B cell (primary cell): ENCODE measurements at places on chromosomes 3 and 15. TPM values are rescaled to one million over a fixed set of nuclear protein-coding genes. Genes with fewer than 3 reads are reported as not detected.

GRCh38 chr3:129596194-129597086 is 10.0 kb downstream of the PLXND1 start:
- H3K4me3 ChIP-seq: no peak overlapping the region
- H3K4me1 ChIP-seq: peaks cover 24% of the 10 kb centered on the region
- no peak overlapping the region for H3K27ac ChIP-seq
- no peaks in the 10 kb centered on the region for H3K27me3 ChIP-seq

GRCh38 chr3:160709477-160710182 is 32.7 kb downstream of the ARL14 start:
- no peaks in the 10 kb centered on the region for H3K4me1 ChIP-seq
- H3K27ac ChIP-seq: no peak overlapping the region
- H3K27me3 ChIP-seq: peaks cover 6% of the 10 kb centered on the region
- no peaks in the 10 kb centered on the region for H3K36me3 ChIP-seq
- H3K4me3 ChIP-seq: no peak overlapping the region

UROC1 gene
- total RNA-seq: not detected in 2 replicates

GRCh38 chr15:89756897-89757296 is 5.8 kb upstream of the MESP1 start:
- H3K27ac ChIP-seq: no peak overlapping the region
- no peaks in the 10 kb centered on the region for H3K36me3 ChIP-seq
- no peaks in the 10 kb centered on the region for H3K27me3 ChIP-seq
- no peaks in the 10 kb centered on the region for H3K4me1 ChIP-seq
- no peak for DNase-seq

GRCh38 chr3:155313300-155313699 is 19.8 kb upstream of the STRIT1 start:
- no peaks in the 10 kb centered on the region for H3K27me3 ChIP-seq
- no peak overlapping the region for H3K4me3 ChIP-seq
- no peaks in the 10 kb centered on the region for H3K36me3 ChIP-seq
- DNase-seq: no peak
- H3K4me1 ChIP-seq: no peaks in the 10 kb centered on the region
- no peak overlapping the region for H3K27ac ChIP-seq

MOBP gene
- not detected in 2 replicates for total RNA-seq

DNA sequence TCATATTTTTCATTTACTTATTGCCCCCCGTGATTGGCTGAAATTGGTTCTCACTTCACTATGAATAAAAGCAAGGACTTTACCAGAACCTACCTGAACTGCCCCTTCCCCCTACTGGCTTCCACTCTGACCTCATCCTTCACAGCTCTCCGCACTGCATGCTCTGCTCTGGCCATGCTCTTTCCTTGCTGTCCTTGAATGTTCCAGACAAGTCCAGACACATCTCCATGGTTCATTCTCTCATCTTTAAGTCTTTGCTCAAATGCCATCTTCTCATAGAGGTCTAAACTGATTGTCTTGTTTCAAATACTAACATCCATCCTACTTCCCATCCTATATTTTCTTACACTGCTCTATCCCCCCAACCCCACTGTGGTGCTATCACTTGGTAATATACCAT is 129.4 kb downstream of the CHST2 start:
- H3K4me1 ChIP-seq: no peaks in the 10 kb centered on the region
- no peak overlapping the region for H3K27ac ChIP-seq
- no peak overlapping the region for H3K4me3 ChIP-seq
- H3K36me3 ChIP-seq: no peaks in the 10 kb centered on the region

DNA sequence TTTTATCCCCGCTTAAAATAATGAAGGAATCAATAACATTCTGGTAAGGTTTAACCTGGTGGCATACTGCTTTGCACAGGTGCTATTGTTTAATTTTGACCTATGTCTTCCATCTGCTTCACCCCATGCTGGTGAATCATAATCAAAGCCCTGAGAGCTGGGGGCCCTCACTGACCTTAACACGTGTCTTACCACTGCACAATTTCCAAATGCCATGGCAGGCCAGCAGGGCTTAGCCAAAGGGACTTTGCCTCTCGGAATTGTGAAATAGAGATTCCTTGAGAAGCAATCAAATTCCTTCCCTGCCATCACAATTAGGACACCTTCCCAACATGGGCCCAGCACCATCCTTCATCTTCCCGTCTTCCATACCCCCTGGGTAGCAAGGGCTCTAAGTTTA is 242.6 kb upstream of the THBS1 start:
- H3K36me3 ChIP-seq: no peaks in the 10 kb centered on the region
- no peak for DNase-seq
- no peaks in the 10 kb centered on the region for H3K4me1 ChIP-seq
- H3K4me3 ChIP-seq: no peak overlapping the region
- no peaks in the 10 kb centered on the region for H3K27me3 ChIP-seq

ANKDD1A gene
- 2.2 and 2.6 TPM in 2 replicates for total RNA-seq

- no peak for DNase-seq
- H3K4me3 ChIP-seq: no peak overlapping the region
- H3K27me3 ChIP-seq: no peaks in the 10 kb centered on the region
- peaks cover 15% of the 10 kb centered on the region for H3K4me1 ChIP-seq
Measured at GRCh38 chr3:125161607-125162219, 50.8 kb downstream of the SLC12A8 start.

DNA sequence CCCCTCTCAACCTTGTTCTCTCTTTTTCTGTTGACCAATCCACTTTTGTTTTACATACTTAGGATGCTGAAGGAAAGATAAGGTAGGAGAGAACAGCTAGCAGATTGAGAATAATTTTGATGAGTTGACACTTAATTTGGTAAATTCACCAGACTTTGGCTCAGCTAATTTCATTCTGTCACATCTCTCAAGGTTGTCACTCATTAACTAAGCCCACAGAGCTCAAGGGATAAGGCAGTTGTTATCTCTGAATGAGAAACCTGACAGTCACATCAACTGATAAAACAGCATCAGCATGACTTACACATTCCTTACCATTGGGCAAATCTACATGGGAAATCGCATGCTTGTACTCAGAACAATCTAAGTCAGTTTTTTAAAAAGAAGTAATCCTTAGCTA is 591.4 kb downstream of the NLGN1 start:
- H3K36me3 ChIP-seq: no peaks in the 10 kb centered on the region
- no peaks in the 10 kb centered on the region for H3K4me1 ChIP-seq
- no peak overlapping the region for H3K4me3 ChIP-seq
- no peak overlapping the region for H3K27ac ChIP-seq
- DNase-seq: no peak

DNA sequence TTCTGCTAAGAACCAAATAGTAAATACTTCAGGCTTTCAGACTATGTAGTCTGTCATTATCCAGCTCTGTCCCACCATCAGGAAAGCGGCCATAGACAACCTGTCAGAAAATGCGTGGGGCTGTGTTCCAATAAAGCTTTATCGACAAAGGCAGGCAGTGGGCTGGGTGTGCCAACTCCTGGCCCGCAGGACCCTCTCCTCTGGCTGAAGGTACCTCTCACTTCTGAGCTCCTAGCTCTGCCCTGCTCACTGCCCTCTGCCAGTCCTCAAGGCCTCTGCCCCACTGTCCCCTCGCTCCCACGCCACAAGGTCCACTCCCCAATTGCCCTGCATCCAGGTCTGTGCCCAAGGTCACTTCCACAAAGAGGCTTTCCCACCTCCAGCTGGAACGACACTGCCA is 20.0 kb downstream of the SSUH2 start:
- no peak overlapping the region for H3K27ac ChIP-seq
- H3K36me3 ChIP-seq: no peaks in the 10 kb centered on the region
- H3K4me1 ChIP-seq: peaks cover 10% of the 10 kb centered on the region
- DNase-seq: no peak
- H3K4me3 ChIP-seq: no peak overlapping the region

MGA gene
- 77.2 and 79.7 TPM in 2 replicates for total RNA-seq

- H3K27ac ChIP-seq: no peak overlapping the region
- no peaks in the 10 kb centered on the region for H3K36me3 ChIP-seq
- no peak overlapping the region for H3K4me3 ChIP-seq
- no peaks in the 10 kb centered on the region for H3K27me3 ChIP-seq
- no peak for DNase-seq
- no peaks in the 10 kb centered on the region for H3K4me1 ChIP-seq
Measured at GRCh38 chr3:190003681-190004123, 117.0 kb downstream of the P3H2 start.

- DNase-seq: peak; percentile 87
- H3K27ac ChIP-seq: peak overlapping the region; percentile 95
- no peaks in the 10 kb centered on the region for H3K27me3 ChIP-seq
- H3K4me3 ChIP-seq: peak overlapping the region; percentile 57
- H3K36me3 ChIP-seq: no peaks in the 10 kb centered on the region
Measured at GRCh38 chr3:195095035-195095703, 175.8 kb downstream of the XXYLT1 start.

PPM1M gene
- 45.0 and 53.6 TPM in 2 replicates for total RNA-seq

DNA sequence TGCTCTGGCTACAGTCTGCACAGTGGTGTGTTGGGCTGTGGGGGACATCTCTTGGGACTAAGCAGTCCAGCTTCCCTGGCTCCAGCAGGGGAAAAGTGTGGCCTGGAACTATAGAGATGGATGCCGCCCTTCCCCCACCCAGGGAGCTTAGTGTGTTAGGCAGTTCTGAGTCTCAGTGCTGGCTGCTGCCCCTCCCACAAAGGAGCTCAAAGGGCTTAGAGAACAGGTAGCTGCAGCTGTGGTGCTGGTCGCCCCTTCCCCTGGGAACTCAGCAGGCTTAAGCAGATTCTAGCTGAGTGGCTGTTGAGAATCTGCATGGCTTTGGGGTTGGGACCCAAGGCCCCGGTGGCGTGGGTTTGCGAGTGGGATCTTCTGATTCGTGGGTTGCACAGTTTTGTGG is 190.8 kb downstream of the PDCD6IP start:
- no peak for DNase-seq
- no peak overlapping the region for H3K27ac ChIP-seq
- H3K4me1 ChIP-seq: no peaks in the 10 kb centered on the region
- no peaks in the 10 kb centered on the region for H3K27me3 ChIP-seq
- H3K36me3 ChIP-seq: no peaks in the 10 kb centered on the region
- H3K4me3 ChIP-seq: no peak overlapping the region

DNA sequence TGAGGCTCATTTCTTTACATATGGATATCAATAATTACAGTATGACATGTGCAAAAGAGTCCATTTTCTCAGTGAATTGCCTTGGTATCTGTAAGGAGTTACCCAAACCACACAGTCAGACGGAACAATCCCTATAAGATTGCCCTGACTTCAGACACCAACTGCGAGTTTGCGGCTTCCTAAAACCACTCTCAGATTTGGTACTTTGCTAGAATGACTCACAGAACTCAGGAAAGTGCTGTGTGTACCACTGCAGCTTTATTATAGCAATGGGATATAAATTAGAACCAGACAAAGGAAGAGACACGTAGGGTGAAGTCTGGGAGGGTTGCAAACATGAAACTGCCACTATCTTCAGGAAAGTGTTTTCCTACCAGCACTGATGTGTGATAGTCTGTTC is 45.8 kb upstream of the ATP13A3 start:
- H3K27me3 ChIP-seq: no peaks in the 10 kb centered on the region
- DNase-seq: no peak

DNA sequence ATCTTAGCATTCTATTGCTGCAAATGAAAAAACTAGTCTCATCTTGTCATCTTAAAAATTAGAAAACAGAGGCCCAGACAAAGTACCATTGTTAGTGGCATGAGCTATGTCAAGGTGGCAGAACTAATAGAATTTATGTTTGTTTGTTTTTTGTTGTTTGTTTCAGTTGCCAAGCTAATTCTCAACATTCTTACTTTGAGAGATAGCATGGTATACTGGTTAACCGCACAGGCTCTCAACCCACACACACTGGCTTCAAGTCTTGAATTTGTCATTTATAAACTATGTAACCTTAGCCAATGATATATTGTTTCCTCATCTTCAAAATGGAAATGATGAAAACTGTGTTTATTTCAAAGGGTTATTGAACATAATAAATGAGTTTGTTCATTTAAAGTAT is 367.6 kb upstream of the PLSCR5 start:
- H3K4me1 ChIP-seq: no peaks in the 10 kb centered on the region
- no peaks in the 10 kb centered on the region for H3K36me3 ChIP-seq
- no peaks in the 10 kb centered on the region for H3K27me3 ChIP-seq

DNA sequence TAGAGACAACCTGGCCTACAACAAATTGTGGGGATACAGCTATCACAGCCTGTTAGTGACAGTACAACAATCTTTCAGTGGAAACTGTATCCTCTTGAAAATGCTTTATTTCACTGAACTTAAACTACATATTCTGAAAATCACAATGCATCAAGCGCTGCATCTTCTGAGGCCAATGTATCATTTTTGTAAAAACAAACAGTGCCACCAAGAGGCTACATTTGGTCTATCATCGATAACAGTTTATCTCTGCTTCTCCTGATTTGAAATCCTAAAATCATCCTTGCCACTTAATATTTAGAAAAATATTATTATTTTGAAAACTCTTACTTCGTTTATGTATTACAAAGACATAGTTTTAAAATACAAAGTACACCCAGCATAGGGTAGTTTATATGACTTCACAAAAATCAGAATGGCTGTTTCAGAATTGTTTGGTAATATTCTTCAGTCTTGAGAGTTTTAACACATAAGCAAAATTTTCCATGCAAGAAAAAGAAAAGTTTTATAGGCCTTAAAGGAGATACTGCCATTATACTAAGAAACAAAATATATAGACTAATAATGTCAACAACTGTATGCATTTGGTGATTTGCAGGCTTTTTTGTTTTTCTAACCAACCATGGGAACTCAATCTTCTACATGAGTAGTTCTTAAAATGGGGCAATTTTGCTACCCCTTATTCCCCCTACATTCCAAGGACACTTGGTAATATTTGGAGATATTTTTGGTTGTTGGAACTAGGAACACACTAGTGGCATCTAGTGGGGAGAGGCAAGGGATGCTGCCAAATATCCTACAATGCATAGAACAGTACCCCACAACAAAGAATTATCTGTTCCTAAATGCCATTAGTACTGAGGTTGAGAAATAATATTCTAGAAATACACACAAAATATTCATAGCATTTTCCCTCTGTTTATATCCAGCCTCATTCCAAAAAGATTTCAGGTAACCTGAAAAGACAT is 42.3 kb downstream of the WDR72 start:
- no peak for DNase-seq
- no peak overlapping the region for H3K27ac ChIP-seq
- H3K4me1 ChIP-seq: no peaks in the 10 kb centered on the region
- no peak overlapping the region for H3K4me3 ChIP-seq

SH2D7 gene
- total RNA-seq: not detected in 2 replicates

ATP13A5 gene
- total RNA-seq: 0.12 TPM in 1 of 2 replicates, not detected in the other

DNA sequence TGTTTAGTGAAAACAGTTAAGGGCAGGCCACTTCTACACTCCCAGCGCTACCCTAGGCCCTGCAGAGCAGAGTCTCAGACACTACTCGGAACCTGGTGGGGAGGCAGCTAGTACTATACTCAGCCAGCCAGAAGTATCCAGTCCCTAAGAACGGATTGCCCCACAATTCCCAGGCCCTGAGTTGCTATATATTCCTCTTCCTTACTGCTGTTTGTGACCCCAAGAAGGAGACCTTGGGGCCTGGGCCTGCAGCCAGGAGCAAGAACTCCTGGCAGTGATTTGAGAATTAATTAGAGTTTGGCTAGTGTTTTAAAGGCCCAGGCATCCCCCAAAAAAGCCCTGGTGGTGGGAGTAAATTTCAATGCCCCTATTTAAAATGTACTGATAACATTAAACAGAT is 87.7 kb downstream of the RBPMS2 start:
- no peak overlapping the region for H3K4me3 ChIP-seq
- H3K27me3 ChIP-seq: no peaks in the 10 kb centered on the region
- no peak for DNase-seq
- H3K27ac ChIP-seq: no peak overlapping the region
- peaks cover 10% of the 10 kb centered on the region for H3K4me1 ChIP-seq

GRCh38 chr3:159528251-159528895 is 460.3 kb upstream of the IL12A start:
- DNase-seq: no peak
- no peaks in the 10 kb centered on the region for H3K36me3 ChIP-seq
- H3K4me3 ChIP-seq: no peak overlapping the region
- H3K27me3 ChIP-seq: no peaks in the 10 kb centered on the region
